NB4 (cell line): ENCODE measurements at places on chromosomes 1 and 21.

DNA sequence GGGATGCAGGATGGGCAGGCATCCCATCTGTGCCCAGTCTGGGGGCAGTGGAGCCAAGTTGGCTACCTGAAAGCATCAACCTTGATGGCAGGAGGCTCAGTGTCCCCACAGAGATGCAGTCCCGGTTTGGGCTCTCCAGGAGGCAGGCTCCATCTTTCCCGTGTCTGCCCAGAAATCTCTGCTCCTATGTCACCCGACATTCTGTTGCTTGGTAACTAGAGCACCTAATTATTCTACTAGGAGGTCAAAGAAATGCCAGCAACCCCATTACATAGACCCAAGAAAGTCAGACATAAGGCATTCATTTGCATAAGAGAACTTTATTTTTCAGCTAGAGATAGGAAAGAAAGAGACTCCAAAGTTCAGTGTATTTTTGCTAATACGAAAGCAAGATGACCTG lies 100.3 kb upstream of the BACE2 start:
- DNase-seq = no peak

GRCh38 chr1:24909388-24909898 lies 20.6 kb downstream of the RUNX3 start:
- no peak for DNase-seq

DNA sequence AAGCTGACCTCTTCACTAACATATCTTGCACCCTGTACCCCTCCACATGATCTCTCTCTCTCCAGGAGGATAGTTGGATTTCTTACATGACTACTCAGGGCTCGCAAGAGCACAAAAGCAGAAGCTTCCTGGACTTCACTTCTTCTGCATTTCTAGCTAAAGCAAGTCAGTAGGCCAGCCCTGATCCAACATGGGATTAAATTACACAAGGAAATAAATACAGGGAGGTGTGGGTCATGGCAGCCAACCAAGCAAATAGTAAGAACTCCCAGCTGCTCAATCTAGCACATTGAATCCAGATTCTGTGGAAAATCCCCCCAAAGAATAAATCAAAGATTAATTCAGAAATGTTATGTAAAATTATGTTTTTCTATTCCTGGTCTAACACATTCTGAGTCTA lies 33.3 kb downstream of the KLHDC7A start:
- no peak for DNase-seq

DNA sequence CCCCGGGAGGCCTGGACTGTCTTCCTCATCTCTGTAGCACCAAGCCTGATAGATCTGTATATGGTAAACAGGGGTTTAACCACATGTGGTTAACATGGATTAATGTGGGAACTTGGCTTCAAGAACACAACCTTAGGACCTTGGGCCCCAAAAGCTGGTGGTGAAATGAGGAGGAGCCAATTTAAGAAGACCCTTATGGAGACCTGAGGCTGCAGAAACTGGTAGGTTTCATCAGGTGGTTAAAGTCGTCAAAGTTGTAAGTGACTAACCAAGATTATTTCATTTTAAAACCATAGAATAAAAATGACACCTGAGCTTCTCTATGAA lies 14.0 kb downstream of the THEMIS2 start:
- DNase-seq = peak; percentile 82

- DNase-seq = no peak
These were observed 78.2 kb downstream of the DNTTIP2 start for GRCh38 chr1:93800856-93801255.

GRCh38 chr1:35641233-35641866 lies at the start of gene PSMB2:
Gene PSMB2 (minus strand): TSS chr1:35641526. CDS start chr1:35641432, 94 bp downstream.
- peak; percentile 97 for DNase-seq

- DNase-seq = no peak
These were observed 815.1 kb downstream of the NCAM2 start for GRCh38 chr21:21813289-21813688.

DNA sequence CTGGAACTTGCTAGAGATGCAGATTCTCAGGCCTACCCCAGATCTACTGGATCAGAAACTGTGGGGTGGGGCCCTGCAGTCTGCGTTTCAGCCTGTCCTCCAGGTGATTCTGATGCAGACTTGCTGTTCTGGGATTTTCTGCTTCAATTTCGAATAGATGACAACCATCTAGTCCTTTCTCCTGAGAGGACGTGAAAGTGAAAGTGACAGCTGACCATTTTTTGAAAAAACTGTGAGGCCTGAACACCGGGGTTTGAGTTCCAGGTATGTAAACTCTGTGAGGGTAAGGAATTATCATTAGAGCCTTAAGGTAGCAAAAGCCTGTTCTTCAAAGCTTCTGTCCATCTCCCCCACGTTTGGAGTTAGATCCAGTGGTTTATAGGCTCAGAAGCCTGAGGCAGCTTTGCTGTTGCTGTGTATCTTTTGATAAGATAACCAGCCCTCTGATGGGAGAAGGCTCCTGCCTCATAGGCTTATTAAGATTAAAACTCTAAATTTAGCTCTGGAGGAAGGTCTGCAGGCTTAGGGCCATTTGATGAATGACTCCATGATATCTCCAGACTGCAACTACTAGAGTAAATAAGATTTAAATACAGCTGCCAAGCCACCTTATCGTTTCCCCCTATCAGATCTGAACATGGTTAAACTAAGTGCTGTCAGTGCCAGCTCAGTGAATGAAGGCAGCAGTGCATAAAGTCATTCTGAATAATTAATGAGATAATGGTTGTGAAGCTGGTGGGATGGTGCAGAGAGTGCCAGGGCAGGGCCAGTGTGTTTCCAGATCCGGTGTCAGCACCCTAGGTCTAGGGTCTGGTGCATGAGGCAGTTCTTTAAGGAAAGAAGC lies 335.2 kb downstream of the HHAT start:
- no peak for DNase-seq

- no peak for DNase-seq
These were observed 219.7 kb downstream of the BRINP3 start for GRCh38 chr1:190258003-190258402.

- peak; percentile 74 for DNase-seq
These were observed 613 bp downstream of the ZFYVE9 start for GRCh38 chr1:52142220-52143183.

DNA sequence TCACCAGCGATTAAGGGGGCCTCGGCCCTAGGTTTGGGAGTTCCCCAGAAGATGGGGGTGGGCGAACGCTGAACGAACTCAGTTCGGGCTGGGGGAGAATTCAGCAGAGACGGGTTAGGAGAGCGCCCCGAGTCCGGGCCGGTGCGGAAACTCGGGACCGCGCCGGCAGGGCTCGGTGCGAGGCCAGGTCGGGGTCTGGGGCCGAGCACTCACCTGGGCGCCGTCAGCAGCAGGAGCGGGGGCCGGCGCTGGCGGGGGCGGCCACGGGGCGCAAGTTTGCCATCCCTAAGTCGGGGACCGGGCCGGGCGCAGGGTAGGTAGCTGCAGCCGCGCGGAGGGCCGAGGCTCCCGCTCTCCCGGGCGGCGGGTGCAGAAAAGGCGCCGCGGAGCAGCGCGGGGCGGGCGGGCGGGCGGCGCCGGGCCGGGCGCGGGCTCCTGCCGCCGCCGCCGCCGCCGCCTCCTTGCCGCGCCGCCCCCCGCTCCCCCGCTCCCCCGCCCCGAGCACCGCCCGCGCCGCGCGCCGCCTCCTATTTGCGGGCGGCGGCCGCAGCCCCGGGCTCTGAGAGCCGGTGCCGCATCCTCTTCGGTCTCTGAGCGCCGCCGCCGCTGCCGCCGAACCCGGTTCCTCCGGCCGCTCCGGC lies 349 bp downstream of the ADGRB2 start:
- DNase-seq = no peak

- DNase-seq = no peak
These were observed 139.3 kb upstream of the NFIA start for GRCh38 chr1:60942896-60943638.

DNA sequence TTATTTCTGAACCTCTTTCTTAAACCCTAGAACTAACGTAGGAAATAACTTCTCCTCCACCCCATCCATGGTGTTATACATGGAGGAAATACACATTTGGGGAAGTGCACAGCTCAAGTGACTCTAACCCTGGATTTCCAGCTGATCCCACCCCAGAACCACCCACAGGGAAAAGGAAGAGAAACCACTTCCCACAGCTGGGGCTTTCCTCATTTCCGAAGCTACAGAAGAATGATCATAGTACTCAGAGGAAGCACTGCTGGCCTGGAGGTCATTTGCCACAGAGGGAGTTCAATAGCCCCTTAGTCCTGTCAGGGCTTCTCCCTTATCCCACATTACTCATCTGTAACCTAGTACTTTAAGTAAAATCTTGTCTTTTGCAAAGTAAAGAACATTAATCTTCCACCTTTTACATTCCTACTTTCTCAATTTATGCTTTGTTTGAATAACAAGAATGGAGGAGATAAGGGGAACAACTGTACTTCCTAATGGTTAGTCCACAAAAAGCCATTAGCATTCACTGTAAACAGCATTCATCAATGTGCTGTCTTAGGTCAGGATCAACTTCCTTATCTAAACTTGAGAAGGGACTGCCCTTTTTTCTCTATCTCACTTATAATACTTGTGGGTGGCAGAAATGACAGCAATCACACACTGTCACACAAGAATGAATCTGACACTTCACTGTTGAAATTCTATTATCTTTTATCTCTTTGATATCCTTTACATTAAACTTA lies 63.0 kb upstream of the RGS1 start:
- DNase-seq = peak; percentile 13

- no peak for DNase-seq
These were observed 255.0 kb downstream of the FAF1 start for GRCh38 chr1:50705041-50705440.

- DNase-seq = no peak
These were observed 29.3 kb downstream of the NAV1 start for GRCh38 chr1:201568265-201568664.

DNA sequence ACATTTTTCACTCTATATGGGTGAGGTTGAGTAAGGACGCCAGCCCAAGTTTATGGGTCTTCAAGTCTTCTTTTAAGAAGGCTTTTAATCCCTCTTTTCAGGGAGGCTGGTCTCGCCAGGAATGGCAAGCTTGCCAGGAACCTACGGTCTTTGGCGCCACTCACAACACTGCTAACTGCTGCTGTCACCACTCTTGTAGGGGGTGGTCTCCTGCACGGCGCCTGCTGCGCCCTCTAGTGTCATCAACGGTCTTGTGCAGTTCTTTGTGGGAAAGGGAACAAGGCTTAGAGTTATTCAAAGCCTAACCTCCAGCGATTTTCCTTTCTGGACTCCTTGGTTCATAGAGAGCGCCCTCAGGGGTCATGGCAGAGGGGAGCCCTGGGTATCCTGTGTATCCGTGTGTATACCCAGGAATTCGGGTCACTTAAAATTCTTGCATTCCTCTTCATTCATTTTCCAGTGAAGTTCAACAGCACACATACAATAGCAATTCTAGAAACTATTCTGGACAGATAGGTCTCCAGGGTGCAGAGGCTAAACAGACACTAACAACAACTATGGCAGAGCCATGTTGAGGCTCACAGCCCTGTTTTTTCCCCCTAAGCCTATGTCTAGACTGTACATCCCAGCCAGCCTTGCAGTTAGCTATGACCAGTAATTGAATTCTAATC lies 392.8 kb upstream of the CAMK1G start:
- peak; percentile 60 for DNase-seq

DNA sequence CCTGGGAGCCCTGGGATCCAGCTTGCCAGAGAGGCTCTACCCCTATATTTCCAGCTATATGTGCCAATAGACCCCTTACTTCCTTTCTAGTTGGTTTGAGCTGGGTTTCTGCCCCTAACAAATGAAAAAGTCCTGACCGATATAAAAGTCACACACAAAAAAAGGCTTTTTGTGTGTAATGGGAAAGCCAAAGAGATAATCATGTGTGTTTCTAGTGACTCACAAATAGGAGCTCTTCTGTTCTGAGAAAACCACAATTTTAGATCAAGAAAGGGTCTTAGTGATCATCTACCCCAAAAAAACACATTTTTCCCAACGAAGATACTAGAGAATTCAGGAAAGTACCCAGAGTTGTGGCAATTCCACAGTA lies 23.0 kb upstream of the PLEKHA6 start:
- no peak for DNase-seq

DNA sequence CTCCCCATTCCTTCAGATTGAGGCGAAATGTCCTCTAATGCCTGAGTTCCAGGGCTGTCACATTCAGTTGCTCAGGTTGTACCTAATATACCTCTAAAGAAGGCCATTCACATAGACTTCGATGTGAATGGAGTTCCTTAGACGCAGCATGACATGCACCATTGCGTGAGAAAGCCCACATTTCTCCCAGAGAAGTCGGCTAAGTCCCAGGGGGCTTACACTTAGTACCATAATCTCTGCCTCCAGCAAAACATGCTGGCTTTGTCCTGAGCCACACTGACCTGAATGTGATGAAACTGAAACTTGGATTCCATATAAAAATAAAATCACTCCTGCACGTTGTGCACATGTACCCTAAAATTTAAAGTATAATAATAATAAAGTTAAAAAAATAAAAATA lies 23.2 kb upstream of the SLC2A1 start:
- DNase-seq = peak; percentile 45

- no peak for DNase-seq
These were observed 37.5 kb upstream of the LAMC2 start for GRCh38 chr1:183148599-183148998.

GRCh38 chr1:34213956-34214355 lies 37.2 kb downstream of the C1orf94 start:
- DNase-seq = no peak

- no peak for DNase-seq
These were observed 16.2 kb downstream of the KCTD3 start for GRCh38 chr1:215583185-215583749.

DNA sequence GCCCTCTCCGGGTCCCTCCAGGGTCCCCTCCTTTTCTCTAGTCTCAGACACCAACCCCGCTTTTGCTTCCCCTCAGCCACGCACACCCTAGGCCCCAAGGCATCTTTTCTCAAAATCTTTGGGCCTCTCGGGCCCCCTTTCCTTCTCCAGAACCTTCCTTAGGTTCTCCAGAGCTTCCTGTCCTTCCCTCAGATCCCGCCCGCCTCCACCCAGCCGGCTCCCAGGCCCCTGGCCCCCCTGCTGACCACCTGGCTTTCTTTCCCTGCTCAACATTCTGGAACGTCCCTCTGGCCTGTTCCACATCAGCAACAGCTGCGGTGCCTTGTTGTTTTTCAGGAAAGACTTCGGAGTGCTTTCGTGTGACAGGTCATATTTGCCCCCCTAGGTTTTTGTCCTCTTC lies 1.2 kb downstream of the ZDHHC18 start:
- DNase-seq = no peak

DNA sequence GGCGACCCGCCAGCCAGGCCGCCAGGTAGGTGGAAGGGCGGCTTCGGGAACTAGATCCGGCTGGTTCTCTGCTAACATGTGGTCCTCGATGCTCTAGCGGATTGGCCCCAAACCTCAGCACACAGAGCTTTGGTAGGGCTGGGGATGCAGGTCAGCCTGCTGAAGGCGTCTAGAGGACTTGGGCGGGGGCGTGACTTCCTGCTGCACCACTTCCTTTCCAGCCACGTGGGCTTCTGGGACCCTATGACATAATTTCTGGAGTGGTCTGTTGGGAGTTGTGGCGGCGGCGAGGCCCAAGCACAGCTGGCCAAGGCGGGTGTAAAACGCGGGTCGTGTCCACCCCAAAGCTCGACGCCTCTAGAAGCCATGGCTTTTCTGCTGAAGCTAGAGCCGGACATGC lies 124.5 kb downstream of the ATF6 start:
- DNase-seq = peak; percentile 2

DNA sequence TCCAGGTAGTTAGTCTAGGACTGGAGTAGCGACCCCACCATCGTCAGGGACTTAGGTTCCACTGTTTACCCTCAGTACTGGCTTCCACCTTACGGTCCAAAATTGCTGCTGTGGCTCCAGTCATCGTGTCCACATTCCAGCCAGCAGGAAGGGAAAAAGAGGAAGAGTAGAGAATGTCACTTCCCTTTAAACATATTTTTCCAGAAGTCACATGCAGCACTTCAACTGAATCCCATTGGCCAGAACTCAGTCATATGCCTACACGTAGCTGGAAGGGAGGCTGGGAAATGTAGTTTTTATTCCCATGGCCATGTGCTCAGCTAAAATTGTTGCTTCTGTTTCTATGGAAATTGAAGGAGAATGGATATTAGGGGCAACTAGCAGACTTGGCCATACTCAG lies 84.1 kb upstream of the SELENON start:
- DNase-seq = peak; percentile 40
